ENCODE measurements at places on chromosomes 5 and 9.

GRCh38 chr9:86303316-86303975, 21.1 kb upstream of the ISCA1 start:
- H3K4me1 ChIP-seq, result peaks cover 8% of the 10 kb centered on the region
- H3K36me3 ChIP-seq, result peaks cover 39% of the 10 kb centered on the region
- no peak for DNase-seq
- no peaks in the 10 kb centered on the region for H3K27me3 ChIP-seq
- H3K27ac ChIP-seq, result peak overlapping the region; percentile 32

GRCh38 chr5:52710972-52711596, 76.6 kb upstream of the ITGA1 start:
- H3K4me1 ChIP-seq, result no peaks in the 10 kb centered on the region
- no peaks in the 10 kb centered on the region for H3K36me3 ChIP-seq
- no peak overlapping the region for H3K27ac ChIP-seq
- DNase-seq, result no peak
- no peak overlapping the region for H3K4me3 ChIP-seq

- no peaks in the 10 kb centered on the region for H3K36me3 ChIP-seq
- peaks cover 13% of the 10 kb centered on the region for H3K27me3 ChIP-seq
- no peak overlapping the region for H3K4me3 ChIP-seq
- H3K4me1 ChIP-seq, result no peaks in the 10 kb centered on the region
These were observed 101.2 kb downstream of the ADAMTS2 start for GRCh38 chr5:179244044-179244443.

DNA sequence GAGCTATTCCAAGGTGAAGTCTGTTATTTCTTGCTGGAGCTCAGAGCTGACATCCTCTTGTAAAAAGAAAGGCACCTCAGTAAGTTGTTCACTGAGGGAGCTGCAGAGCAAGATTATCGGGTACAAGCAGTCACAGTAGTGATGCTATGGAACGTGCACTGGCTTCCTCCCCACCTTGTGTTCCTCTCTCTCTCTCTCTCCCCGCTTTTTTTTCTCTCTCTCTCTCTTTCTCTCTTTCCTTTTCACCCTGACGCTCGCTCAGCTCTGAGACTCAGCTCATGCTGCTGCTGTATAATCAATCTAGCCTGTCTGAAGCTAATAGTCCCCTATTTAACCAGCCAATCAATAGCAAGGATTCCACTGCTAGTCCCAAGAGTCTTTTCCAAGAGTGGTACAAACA, 587.6 kb upstream of the CDH18 start:
- no peaks in the 10 kb centered on the region for H3K36me3 ChIP-seq
- no peaks in the 10 kb centered on the region for H3K4me1 ChIP-seq
- DNase-seq, result no peak
- H3K27me3 ChIP-seq, result no peaks in the 10 kb centered on the region
- no peak overlapping the region for H3K4me3 ChIP-seq

GRCh38 chr5:93717162-93717561, 24.2 kb downstream of the POU5F2 start:
- DNase-seq, result no peak
- H3K36me3 ChIP-seq, result peaks cover 6% of the 10 kb centered on the region
- H3K27ac ChIP-seq, result no peak overlapping the region
- H3K27me3 ChIP-seq, result no peaks in the 10 kb centered on the region

DNA sequence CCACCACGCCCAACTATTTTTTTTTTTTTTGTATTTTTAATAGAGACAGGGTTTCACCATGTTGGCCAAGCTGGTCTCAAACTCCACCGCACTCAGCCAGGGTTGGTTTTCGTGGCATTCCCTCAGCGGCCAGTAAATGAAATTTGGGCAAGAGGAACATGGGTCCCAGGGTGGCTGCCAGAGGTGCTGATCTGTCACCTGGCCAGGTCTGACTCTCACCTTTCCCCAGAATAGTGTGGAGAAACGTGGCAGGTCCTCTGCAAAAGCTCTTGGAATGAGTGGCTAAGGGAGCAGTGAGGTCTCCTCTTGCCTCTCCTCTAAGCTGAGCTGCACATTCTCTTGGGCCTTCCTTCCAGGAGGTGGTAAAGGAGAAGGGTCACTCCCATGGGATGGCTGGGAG, 170.1 kb downstream of the IRX2 start:
- H3K4me1 ChIP-seq, result no peaks in the 10 kb centered on the region
- no peaks in the 10 kb centered on the region for H3K27me3 ChIP-seq
- no peak for DNase-seq
- H3K4me3 ChIP-seq, result no peak overlapping the region
- no peak overlapping the region for H3K27ac ChIP-seq
- no peaks in the 10 kb centered on the region for H3K36me3 ChIP-seq

- H3K36me3 ChIP-seq, result peaks cover 2% of the 10 kb centered on the region
- H3K27ac ChIP-seq, result no peak overlapping the region
- no peak for DNase-seq
- H3K27me3 ChIP-seq, result no peaks in the 10 kb centered on the region
These were observed 19.1 kb upstream of the TRIO start for GRCh38 chr5:14123974-14124482.

- no peak for DNase-seq
- no peak overlapping the region for H3K27ac ChIP-seq
- no peaks in the 10 kb centered on the region for H3K4me1 ChIP-seq
- no peaks in the 10 kb centered on the region for H3K27me3 ChIP-seq
These were observed 969.3 kb upstream of the ACO1 start for GRCh38 chr9:31415164-31415563.

DNA sequence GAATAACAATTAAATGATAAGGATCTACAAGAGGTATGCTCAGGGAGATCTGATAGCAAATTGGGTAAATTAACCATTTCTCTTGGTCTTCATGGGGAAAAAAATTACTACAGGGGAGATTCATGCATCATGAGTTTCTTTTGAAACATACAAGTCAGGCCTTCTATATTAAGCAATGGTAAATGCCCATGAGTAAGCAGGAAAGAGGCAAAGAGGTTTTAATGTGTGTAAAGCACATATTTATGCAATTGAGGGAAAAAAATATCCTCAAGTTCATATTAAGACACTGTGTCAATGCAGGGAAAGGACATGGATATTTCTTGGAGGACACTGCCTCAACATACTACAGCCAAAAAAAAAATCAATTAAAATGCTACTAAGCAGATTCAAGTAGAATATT, 73.4 kb upstream of the NR4A3 start:
- no peak for DNase-seq
- H3K36me3 ChIP-seq, result no peaks in the 10 kb centered on the region
- no peak overlapping the region for H3K27ac ChIP-seq
- H3K4me3 ChIP-seq, result peak overlapping the region; percentile 27
- no peaks in the 10 kb centered on the region for H3K27me3 ChIP-seq

- no peak overlapping the region for H3K4me3 ChIP-seq
- no peak overlapping the region for H3K27ac ChIP-seq
- no peaks in the 10 kb centered on the region for H3K4me1 ChIP-seq
- DNase-seq, result no peak
- no peaks in the 10 kb centered on the region for H3K36me3 ChIP-seq
- H3K27me3 ChIP-seq, result peaks cover 5% of the 10 kb centered on the region
These were observed 36.8 kb downstream of the NSG2 start for GRCh38 chr5:174082286-174082685.

- no peaks in the 10 kb centered on the region for H3K27me3 ChIP-seq
- no peak overlapping the region for H3K27ac ChIP-seq
- peaks cover 23% of the 10 kb centered on the region for H3K4me1 ChIP-seq
- H3K36me3 ChIP-seq, result peaks cover 54% of the 10 kb centered on the region
- no peak for DNase-seq
These were observed 123.1 kb downstream of the TLE4 start for GRCh38 chr9:79694676-79695400.

GRCh38 chr9:119234636-119235035, 134.6 kb downstream of the BRINP1 start:
- no peaks in the 10 kb centered on the region for H3K27me3 ChIP-seq
- no peak overlapping the region for H3K4me3 ChIP-seq
- no peaks in the 10 kb centered on the region for H3K4me1 ChIP-seq
- DNase-seq, result no peak
- H3K27ac ChIP-seq, result no peak overlapping the region
- no peaks in the 10 kb centered on the region for H3K36me3 ChIP-seq

- DNase-seq, result peak; percentile 47
- peaks cover 38% of the 10 kb centered on the region for H3K36me3 ChIP-seq
- H3K4me1 ChIP-seq, result peaks cover 59% of the 10 kb centered on the region
These were observed 49.4 kb downstream of the MEF2C start for GRCh38 chr5:88833371-88834130.

- H3K27ac ChIP-seq, result no peak overlapping the region
- DNase-seq, result no peak
- no peaks in the 10 kb centered on the region for H3K4me1 ChIP-seq
- H3K4me3 ChIP-seq, result no peak overlapping the region
These were observed 462.5 kb upstream of the TYRP1 start for GRCh38 chr9:12230708-12231107.

- peaks cover 10% of the 10 kb centered on the region for H3K36me3 ChIP-seq
- no peak overlapping the region for H3K27ac ChIP-seq
- H3K4me1 ChIP-seq, result peaks cover 4% of the 10 kb centered on the region
- no peak overlapping the region for H3K4me3 ChIP-seq
- peaks cover 18% of the 10 kb centered on the region for H3K27me3 ChIP-seq
These were observed 107.7 kb downstream of the TENT4A start for GRCh38 chr5:6820851-6821479.

DNA sequence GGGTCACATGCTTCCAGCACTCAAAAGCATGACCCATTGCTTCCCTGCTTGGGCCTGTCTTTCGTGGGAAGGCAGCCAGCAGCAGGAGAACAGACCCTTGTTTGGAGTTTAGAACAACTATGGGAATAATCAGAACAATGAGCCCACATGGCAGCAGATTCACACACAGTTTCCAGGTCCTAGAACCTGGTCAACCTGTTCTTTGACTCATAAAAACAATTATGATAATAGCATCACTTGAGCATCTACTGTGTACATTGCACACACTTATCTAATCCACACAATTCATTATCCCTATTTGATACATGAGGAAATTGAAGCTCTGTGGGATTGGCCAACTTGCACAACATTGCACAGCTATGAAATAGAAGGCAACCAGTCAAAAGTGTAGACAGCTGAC, 41.7 kb downstream of the KLF4 start:
- no peaks in the 10 kb centered on the region for H3K4me1 ChIP-seq
- H3K36me3 ChIP-seq, result no peaks in the 10 kb centered on the region
- H3K27ac ChIP-seq, result no peak overlapping the region

DNA sequence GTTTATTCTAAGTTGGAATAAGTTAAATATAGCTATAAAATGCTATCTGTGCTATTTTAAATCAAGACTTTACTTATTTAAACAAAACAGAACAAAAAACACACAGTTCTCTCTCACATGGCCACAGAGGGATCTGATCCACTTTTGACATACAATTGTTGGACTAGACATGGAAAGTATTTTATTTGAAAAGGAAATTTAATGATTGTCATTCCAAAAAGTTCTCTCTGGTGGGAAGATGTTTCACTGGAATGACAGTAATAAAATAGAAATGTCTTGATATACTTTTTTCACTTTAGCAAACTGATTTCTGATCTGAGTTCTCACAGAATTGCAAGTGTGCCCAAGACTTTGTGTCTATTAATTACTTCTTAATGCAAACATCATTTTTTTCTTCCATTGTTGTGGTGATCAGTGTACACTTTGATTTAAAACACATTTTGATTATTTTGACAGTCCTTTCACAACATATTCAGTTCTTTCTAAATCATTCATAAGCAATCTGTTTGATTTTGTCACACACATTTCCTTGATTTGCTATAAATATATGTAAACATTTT, 30.1 kb upstream of the MINAR2 start:
- H3K27me3 ChIP-seq, result no peaks in the 10 kb centered on the region
- no peak overlapping the region for H3K27ac ChIP-seq
- no peak for DNase-seq
- no peaks in the 10 kb centered on the region for H3K36me3 ChIP-seq
- H3K4me1 ChIP-seq, result no peaks in the 10 kb centered on the region

DNA sequence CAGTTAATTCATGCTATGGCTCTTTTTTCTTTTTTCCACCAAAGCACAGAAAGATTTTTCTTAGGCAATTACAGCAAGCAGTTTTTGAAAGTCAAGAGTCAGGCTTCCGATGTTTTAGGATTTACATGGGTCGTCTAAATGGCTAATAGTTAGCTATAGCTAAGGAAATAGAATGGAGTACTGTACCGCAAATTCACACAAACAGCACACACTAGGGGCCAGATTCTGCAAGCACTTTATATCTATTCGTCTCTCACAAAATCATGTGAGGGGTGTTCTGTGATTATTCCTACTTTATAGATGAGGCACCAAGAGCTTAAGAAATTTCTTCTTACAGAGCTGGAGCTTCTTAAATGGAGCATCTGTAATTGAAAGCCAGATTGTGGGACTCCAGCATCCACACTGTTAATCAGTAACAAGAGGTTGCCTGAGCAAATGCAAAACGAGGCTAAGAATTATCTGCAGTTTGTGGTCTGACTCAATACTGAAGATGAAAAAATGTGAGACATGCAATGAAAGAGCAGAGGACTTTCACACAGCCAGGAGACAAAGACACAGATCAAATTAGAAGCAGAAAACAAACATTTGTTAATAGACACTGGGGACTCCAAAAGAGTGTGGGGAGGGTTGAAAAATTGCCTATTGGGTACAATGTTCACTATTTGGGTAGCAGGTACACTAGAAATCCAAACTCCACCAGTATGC, 62.7 kb upstream of the CTXN3 start:
- peak overlapping the region; percentile 6 for H3K27ac ChIP-seq
- DNase-seq, result no peak
- H3K27me3 ChIP-seq, result peaks cover 8% of the 10 kb centered on the region
- no peaks in the 10 kb centered on the region for H3K4me1 ChIP-seq
- no peaks in the 10 kb centered on the region for H3K36me3 ChIP-seq

- H3K4me3 ChIP-seq, result peak overlapping the region; percentile 54
- peaks cover 46% of the 10 kb centered on the region for H3K36me3 ChIP-seq
- H3K27me3 ChIP-seq, result no peaks in the 10 kb centered on the region
- DNase-seq, result peak; percentile 41
These were observed 10.2 kb downstream of the FBXO10 start for GRCh38 chr9:37565661-37566618.

DNA sequence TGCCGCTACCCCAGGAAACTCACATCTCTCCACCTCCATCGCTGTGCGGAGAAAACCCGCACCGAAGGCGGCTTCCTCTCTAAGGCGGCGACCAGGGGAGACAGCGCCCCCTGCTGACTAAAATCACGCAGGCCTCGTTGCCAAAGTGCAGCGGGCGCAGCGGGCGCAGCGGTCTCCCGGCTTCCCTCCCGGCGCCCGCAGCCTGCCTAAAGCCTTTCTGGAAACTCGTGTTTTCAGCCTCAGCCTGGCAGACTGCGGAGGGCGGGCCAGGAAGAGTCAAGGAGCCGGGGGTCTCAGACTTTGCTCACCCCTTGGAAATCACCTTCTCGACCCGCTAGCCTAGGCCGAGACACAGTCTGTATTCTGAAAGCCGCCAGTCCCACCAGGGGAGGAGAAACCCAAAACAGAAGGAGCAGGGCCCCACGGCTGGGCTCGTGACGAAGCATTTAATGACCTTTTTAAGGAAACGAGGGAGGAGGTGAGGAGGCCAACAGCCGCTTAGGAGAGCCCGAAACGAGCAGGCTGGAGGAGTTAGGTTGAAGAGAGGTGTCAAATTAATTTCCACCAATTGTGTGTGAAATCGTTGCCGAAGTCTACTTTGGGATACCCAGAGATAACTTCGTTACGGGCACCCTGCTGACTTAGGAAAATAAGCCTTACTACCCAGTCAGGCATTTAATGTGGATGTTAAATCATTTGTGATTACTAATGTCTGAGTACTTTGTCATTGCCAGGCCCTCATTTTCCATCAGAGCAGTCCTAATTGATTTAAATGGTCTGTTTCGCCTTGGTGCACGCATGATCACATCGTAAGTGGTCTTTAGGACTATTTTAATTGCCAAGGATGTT, 7.3 kb upstream of the FOXB2 start:
- DNase-seq, result peak; percentile 31
- peaks cover 3% of the 10 kb centered on the region for H3K36me3 ChIP-seq
- peaks cover 12% of the 10 kb centered on the region for H3K4me1 ChIP-seq
- H3K27me3 ChIP-seq, result peaks cover 63% of the 10 kb centered on the region

GRCh38 chr5:30968971-30969370, 224.5 kb upstream of the CDH6 start:
- no peak overlapping the region for H3K4me3 ChIP-seq
- H3K27me3 ChIP-seq, result no peaks in the 10 kb centered on the region
- H3K36me3 ChIP-seq, result no peaks in the 10 kb centered on the region
- DNase-seq, result no peak
